NAMALWA (cell line): ENCODE measurements at places on chromosomes 7 and 10.

- no peak for DNase-seq
Observed at GRCh38 chr10:43411536-43411935, 2.5 kb upstream of the HNRNPF start.

- DNase-seq = no peak
Observed at GRCh38 chr7:7970237-7970530, 1.6 kb downstream of the GLCCI1 start.

DNA sequence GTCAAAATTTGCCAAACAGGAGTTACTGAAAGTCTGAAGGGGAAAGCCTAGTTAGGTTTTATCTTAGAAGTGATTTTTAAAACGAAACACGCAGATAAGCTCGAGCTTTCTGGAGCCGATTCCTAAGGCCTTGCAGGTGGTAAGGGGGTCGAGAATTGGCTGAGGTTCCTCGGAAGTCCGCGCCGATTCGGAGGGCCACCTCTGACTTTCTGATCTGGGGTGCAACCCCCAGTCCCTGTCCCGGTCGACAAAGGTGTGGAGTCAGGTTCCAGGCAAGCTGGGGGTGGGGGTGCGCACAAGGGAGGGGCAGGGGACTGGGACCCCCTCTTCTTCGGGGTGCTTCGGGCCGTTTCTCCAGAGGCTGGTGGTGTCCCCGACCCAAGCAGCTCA lies 701 bp upstream of the CUL1 start:
- DNase-seq = peak; percentile 68

GRCh38 chr10:117547716-117548668 lies 5.4 kb downstream of the EMX2 start:
- no peak for DNase-seq

DNA sequence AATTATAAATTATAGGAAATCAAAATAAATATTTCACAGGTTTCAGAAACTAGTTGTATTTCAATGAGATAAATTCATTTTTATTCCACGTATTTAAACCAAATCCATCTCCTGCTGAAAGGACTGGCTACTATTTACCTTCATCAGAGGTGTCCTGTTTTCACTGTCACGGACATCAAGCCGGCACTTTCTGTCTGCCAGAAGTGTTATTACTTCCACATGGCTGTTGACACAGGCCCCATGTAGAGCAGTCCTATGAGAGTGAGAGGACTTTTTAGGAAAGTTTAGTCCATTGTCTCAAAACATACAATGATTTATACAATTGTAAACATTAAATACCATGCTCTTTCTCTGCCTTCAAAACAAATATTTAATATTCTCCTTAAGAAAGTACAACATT lies 100.4 kb upstream of the ACBD5 start:
- no peak for DNase-seq

DNA sequence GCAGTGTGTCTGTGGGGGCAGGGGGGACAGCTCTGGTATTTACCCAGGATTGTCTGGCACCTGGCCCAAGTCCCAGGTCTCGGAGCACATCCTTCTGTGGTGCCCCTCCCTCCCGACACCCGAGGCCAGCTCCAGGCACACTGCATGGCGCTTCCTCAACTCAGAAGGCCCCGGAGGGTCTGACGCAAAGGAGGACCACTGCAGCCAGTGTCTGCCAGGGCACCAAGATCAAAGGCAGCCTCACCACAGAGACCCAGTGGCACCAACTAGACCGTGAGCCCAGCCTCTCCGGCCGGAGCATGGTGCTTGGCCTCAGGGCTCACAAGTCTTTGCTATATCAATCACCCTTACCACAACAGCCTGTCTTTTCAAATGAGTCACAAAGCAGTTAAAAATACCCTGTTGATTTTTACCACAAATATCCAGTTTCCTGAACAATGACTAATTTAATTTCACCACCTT lies 99.3 kb upstream of the DDC start:
- DNase-seq = no peak

DNA sequence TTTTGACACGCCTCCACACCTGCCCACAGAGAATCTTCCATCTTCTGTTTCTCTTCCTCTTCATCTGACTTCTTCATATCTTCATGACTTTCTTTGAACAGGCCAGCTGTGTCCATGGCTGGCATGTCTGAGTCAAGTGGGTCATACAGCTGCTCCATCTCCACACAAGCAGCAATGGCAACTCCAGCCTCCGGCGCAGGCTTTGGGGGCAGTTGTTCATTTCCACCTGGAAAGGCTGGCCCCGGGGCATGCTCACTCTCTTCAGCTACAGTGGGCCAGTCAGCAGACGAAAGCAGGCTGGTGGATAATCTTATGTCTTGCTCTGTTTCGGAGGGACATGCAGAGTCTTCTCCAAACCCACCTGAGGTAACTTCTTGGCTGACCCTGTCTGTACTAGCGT lies 155.6 kb upstream of the TARP start:
- DNase-seq = no peak

DNA sequence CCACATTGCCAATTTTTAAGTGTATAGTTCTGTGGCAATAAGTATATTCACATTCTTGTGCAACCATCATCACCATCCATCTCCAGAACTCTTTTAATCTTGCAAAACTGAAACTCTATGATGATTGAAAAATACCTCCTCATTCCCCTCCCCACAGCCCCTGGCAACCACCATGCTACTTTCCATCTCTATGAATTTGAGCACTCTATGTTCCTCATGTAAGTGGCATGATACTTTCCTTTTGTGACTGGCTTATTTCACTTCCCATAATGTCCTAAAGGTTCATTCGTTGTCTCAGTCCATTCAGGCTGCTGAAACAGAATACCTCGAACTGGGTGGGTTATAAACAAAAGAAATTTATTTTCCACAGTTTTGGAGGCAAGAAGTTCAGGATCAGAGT lies 23.4 kb upstream of the EGR2 start:
- DNase-seq = no peak

DNA sequence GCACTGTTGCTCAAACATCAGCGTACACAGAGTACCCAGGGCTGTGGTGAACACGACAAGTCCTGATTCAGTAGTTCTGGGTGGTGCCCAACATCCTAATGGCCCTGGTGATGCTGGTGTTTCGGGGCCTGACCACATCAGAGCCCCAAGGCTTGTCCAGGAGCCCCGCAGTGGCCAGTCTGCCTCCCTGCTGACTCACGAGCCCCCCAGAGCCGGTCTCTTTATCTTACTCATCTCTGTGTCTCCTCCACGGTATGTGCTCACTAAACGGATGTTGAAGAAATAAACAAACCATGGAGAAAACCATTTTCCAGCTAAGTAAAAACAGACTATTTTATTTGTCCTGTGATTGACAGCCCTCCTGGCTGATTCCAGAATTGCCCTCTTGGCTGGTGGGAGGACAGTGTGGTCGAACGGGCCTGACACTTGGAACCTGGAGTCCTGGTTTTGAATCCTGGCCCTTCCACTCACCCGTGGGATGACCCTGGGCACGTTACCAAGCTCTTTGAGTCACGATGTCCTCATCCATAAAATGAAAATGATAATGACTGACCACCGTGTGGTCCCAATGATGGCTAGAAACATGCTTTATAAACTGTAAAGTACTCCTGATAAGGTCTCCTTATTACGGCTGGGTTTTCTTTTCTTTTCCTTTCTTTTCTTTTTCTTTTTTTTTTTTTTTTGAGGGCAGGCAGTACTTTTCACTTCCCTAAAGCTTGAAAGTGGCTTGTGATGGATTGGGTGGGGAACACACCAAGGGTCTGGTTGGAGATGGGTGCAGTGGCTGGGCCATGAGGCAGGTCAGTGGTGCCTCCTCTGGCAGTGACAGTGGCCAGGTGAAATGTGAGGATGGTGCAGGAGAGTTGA lies 5.7 kb downstream of the HIP1 start:
- no peak for DNase-seq

- no peak for DNase-seq
Observed at GRCh38 chr10:87594864-87595263, 64.8 kb upstream of the PAPSS2 start.

DNA sequence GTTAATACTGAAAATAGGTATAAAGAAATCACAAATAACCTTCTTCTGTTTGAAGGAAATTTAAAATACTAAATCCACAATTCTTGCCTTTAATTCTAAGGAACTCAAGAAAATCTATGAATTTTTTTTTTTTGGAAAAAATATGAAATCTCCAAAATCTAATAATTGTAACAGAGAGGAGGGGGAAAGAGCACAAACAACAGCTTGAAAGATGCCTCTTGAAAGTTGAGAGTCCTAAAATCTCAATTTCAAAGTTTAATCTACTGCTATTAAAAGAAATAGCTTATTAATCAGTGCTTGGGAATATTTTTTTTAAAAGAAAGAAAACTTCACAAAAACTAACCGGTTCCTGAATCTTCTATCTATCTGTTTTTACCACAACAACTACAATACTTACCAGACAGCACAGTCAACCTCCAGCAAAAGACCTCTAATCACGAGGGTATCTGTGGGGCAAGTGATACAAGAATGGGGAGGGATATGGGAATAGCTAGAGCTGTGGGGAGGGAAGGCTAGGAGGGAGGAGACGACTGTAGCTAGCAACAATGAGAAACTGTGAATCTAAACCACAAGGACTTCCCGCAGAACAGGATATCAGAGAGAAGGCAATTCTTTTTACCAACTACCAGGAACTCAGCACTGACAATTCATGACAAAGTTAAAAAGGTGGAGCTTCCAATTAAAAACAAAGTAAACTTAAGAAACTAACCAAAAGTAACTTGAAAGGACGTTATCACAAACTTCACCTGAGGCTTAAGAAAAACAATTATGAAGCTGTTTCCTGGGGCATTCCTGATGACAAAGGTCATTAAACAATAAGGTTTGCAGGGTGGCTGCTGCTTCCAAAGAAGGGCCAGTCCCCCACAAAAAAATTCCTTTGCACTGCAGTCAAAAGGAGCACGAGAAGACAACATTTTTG lies at the start of gene USP54:
Gene USP54, minus strand, starts transcription at position 462 of the 919 bp plus-strand sequence. CDS start 15,684 bp downstream, outside the sequence.
- DNase-seq = peak; percentile 2

DNA sequence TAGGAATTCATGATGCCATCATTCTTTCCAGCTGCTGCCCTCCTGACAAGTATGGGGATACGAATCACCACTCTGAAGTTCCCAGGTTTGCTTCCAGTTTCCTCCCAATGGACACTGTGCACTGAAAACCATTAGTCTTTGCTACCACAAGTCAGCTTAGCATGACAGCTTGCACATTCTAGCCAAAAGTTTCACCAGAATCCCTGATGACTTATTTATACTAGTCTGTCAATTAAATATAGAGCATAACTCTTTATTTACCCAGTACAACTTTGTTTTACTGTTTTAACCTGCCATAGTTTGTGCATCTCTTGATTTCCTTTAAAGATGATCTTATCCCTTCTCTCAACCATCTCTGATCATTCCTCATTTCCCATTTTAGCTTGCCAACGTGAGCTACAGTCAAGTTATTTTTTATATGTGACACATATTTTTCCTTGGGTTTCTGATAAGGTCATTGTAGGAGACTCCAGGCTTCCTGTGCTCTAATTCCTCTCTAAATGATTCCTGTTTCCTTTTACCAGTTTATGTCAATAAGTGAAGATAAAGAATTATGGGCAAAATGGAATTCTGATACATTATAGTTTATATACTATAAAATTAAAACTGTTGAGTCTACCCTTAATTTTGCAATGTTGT lies 167.5 kb upstream of the MEOX2 start:
- no peak for DNase-seq

- peak; percentile 60 for DNase-seq
Observed at GRCh38 chr10:101397140-101397539, 43.2 kb downstream of the BTRC start.

- DNase-seq = no peak
Observed at GRCh38 chr7:34282271-34282670, 375.7 kb upstream of the NPSR1 start.

DNA sequence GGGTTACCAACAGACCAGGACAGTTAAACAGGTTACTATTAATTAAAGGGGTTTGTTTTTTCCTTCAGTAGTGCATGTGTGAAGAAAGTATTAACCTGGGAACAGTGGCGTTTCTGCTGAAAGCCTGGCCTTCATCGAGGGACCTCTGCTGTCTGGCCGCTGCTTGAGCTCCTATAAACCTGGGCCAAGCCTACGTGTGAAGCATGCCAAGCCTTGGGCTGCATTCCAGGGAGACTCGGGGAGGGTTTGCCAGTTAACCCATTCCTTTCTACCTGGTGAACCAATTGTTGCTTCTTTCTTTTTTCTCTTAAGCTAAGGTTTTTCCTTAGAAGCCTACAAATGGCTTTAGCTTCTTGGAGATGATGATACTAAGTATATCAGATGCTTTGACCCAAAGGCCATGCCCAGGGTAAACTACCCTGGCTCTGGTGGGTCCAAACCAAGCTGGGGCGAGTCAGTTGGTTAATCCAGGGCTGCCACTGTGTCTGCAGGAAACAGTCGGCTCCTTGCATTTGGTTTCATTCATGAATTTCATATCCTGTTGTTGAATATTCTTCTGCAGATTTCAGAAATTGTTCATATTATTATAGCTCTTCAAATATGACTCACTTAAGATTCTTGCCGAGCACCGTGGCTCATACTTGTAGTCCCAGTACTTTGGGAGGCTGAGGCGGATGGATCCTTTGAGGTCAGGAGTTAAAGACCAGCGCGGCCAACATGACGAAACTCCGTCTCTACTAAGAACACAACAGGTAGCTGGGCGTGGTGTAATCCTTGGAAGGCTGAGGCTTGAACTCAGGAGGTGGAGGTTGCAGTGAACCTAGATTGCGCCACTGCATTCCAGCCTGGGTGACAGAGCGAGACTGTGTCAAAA lies 23.8 kb downstream of the PFKP start:
- no peak for DNase-seq

DNA sequence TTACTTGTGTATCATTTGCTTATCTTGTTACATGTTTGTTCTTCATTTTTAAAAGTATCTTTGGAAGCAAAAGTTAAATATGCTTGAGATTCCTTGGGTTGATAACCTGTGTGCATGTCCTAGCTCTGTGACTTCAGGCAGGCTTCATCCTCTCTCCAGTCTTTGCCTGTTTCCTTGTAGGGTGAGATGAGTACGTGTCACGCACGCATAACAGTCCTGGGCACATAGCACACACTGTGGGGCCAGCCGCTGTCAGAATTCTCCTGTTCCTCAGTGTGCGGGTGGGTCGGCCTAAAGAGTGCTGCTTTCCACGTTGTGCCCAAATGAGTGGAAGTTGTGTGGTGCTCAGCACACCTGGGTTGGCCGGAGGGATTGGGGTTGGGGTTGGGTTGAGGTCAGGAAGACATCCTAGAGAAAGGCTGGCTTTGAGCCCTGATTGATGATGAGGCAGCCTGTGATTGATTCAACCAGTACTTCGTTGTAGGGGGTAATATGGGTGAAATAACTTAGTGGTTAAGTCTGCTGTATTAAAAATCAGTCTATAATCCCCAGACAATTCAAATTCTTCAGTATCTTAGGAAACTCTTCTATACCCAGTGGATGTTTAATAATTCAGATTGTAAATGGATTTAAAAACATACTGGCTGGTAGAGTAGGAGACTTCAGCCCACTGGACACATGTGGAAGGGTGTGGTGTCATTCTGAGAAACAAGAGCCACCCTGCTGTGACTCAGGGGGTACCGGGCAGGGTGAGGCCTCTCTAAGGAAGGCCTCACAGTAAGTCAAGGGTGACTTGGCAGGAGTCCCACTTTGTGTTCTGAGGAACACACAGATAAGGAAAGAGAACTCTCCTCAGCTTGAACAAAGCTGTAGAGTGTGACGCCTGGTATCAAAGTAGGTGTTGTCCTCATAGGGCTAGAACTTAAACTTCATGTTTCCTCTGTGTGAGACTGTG lies 54.8 kb downstream of the DAGLB start:
- no peak for DNase-seq

- no peak for DNase-seq
Observed at GRCh38 chr7:5424749-5425506, 1.3 kb upstream of the TNRC18 start.
